Colonic mucosa (tissue), 4 donors: ENCODE measurements at places on chromosomes 3 and 15.

DNA sequence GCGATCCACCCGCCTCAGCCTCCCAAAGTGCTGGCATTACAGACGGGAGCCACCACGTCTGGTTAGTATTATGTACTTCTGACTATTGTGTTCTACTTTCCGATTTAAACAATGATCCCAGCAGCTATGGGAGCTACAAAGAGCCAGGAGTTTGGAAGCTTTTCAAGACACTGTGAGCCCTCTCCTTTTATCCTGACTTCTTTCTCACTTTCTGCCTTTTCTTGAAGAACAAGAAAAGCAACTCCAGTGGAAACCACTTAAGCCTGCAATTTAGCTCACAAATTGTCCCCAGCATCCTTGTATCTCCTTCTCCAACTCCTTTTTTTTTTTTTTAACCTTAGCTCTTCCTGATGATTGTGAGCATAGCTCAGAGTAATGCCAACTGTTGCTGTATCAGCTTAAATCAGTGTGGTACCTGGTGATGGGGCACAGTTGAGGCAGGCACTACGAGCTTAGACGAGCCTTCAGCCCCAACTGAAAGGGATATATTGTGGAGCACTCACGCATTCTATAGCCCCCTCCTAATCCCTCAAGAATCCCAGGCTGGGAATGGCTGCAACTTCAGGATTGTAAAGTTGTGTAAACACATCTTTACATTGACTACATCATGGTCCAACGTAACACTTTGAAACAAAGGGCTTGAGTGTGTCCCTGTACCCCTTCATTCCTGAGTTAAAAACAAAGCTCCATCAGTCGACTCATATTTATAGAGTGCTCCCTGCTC is 677.0 kb downstream of the FHIT start:
- no peak for DNase-seq

DNA sequence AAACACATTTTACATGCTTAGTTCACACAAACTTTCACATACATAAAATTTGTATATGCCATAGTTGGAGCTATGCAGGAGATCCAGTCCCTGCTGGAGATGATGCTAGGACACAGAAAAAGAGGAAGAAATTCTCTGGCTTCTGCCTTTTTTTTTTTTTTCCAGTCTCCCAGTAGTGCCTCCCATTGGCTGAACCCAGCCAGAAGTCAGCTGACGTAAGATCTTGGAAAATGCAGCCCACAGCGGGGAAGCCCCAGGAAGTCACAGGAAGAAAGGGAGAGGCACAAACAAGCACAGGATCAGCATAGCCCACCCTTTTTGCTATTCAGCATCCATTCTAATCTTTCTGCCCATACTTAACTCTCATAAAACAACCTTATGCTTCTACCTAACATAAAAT is 38.5 kb downstream of the SCN11A start:
- no peak for DNase-seq

GRCh38 chr15:98155356-98155755 is 194.9 kb downstream of the ARRDC4 start:
- DNase-seq: no peak

DNA sequence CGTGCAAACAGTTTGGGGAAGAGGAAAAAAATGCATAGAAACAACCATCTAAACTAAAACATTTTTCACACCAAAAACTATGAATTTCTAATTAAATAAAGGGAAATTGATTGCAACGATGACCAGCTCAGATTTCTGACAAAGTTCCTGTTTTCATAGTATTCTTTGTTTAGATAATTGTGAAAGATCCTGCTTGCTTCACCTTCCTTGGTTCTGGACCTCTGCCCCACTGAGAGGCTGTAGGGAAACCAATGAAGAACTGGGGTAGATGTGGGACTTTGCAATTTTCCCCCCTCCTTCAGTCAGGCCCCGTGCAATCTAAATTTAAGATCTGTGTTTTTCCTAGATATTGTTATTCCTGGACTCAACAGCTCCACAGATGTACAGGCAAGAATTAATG is 13.8 kb upstream of the TEX264 start:
- no peak for DNase-seq

DNA sequence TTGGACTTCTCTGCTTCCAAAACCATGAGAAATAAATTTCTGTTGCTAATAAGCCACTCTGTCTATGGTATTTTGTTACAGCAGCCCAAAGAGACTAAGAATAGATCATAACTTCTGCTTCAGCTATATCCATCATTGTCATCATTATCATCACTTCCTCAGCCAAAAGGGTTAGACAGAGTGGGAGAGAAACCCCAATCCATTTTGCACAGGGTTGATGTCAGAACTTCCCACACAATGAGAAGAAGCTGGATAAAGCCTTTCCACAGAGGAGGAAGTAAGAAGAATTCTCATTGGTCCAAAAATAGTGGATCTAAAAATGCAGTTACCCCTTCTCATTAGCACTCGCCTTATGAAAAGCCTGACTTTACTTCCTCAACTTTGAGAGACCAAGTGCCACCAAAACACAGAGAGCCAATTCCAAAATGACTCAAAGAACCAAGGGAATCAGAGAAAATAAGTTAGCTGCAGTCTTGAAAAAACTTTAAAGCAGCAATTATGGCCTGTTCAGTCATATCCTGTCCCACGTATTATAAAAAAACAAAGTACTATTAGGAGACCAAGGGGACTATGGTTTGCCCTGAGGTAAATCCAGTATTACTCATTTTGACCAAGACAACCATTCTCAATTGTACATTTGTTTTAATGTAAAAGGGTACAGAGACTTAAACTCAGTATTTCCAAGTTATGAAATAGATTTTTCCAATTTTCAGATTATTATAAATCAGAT is 80.2 kb downstream of the WNT5A start:
- no peak for DNase-seq
